CMK (cell line): ENCODE measurements at places on chromosomes 6 and 20.

- no peak for DNase-seq
These were observed 108.5 kb downstream of the PRND start for GRCh38 chr20:4830259-4830658.

- no peak for DNase-seq
These were observed 63.5 kb upstream of the L3MBTL3 start for GRCh38 chr6:129954749-129955431.

GRCh38 chr6:112176175-112176574 is 78.2 kb downstream of the LAMA4 start:
- DNase-seq = no peak

DNA sequence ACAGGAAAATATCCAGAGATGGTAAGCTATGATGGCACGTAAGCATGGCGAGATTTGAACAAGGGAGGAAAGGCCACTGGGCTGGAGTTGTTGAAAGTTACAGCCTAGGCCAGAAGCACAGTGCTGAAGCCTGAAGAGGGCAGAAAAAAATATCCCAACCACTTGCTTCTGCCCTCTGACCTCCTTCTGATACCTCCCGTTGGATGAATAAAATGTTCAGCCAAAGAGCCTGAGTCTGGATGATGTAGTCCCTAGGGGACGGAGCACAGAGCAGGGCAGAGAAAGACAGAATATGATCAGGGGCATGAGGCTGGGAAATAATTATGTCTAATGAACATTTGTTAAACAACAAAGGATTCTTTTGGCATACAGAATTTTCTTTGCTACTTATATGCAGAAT is 19.7 kb downstream of the KLHL31 start:
- DNase-seq = no peak

- DNase-seq = peak; percentile 88
These were observed 42.0 kb downstream of the CDS2 start for GRCh38 chr20:5168651-5169396.

GRCh38 chr6:11938285-11938890 is 73.7 kb upstream of the HIVEP1 start:
- DNase-seq = peak; percentile 90

DNA sequence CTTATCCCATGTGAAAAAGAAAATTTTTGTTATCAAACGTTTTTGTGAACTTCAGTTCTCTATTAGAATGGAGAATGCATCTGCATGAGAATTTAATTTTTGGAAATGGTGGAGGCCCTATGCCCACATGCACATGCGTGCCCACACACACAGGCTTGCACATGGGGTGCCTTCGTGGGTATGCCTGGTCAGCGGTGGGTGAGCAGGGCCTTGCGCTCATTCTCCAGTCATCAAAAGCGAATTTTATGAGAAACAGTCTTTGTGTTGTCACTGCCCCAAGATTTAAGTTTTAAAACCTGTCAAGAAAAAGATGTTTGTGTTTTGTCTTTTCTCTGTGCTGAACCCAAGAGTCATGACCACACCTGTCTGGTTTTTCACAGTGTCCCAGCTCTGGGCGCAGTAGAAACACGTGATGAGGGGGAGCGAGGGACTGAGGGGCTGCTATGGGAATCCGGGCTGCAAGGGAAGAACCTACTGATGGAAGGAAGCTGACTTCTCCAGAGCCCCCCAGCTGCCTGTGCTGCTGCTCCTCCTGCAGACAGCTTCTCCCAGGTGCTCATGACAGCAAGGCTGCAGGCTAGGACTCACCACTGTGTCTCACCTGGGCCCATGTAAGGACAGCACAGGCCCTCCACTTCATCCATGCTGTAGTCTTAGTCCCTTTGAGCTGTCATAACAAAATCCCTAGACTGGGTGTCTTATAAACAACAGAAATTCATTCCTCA is 153.6 kb downstream of the SYCP2 start:
- no peak for DNase-seq

DNA sequence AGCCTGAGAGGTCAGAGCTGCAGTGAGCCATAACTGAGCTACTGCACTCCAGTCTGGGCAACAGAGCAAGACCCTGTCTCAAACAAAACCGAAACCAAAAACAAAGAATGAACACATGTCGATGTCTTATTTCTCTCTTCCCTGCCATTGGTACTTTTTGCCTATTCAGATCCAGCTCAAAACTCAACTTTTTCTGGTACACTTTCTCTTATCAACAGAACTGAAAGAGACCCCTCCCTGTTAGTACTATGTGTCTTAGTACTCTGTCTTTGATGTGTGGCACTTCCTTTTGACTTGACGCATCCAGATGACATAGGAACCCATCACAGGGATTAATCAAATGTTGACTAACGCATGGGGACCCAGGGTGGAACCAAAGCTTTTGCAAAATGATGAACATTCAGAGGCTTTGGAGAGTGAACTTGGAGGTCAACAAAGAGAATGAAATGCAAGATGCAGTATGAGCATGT is 44.8 kb downstream of the AKAP12 start:
- no peak for DNase-seq

- no peak for DNase-seq
These were observed 145.6 kb upstream of the MANEA start for GRCh38 chr6:95431637-95432228.

DNA sequence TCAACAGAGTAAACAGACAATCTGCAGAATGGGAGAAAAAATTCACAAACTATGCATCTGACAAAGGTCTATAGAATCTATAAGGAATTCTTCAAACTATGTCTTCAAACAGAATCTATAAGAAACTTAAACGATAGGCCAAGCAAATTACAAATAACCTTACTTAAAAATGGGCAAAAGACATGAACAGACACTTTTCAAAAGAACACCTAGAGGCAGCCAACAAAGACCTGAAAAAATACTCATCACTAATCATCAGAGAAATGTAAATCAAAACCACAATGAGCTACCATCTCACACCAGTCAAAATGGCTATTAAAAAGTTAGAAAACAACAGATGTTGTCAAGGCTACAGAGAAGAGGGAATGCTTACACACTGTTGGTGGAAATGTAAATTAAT is 81.3 kb downstream of the ID4 start:
- DNase-seq = no peak

GRCh38 chr6:63245420-63245819 is 34.2 kb downstream of the FKBP1C start:
- DNase-seq = no peak

- no peak for DNase-seq
These were observed 126.6 kb downstream of the SIM1 start for GRCh38 chr6:100338090-100338489.

GRCh38 chr6:36038120-36038876 is 10.7 kb downstream of the MAPK14 start:
- DNase-seq = no peak

DNA sequence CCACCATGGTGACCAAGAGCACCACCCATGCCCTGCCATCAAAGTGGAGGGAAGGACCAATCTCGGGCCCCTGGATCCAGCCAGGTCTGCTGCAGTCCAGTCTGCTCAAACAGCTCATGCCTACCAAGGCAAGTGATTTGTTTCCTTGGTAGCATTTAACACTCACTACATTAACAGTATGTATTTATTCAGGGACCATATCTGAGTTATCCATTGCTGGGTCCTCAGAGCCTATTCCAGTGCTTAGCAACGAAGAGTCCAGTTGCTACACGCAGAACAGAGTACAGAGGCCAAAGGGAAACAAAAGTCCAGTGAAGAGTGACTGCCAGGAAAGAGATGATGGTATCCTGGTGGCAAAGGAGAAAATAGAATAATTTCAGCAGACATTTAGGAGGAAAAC is 352.2 kb downstream of the PTPRT start:
- no peak for DNase-seq

GRCh38 chr20:7137395-7138151 is 370.1 kb downstream of the BMP2 start:
- DNase-seq = no peak

GRCh38 chr20:15875446-15875845 is 697.8 kb downstream of the KIF16B start:
- DNase-seq = no peak

DNA sequence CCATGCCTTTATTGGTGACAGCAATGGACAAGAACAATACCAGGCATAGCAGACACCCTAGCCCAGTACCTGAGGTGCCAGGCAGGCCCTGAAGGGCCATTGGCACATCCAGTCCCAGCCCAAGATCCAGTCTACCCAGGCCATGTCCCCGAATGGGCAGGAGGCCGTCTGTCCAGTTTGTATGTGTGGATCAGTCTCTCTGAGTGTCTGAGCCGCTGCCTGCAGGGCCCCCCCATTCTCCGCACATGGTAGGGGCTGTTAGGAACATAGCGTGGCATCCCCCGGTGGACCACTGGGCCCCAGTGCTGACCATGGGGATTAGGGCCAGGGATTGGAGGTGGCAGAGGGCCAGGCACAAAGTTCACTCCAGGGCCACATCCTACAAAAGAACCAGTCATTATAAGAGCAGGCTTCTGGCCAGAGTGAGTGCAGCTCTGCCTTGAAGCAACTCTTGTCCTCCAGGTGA is 5.1 kb downstream of the PCED1A start:
- DNase-seq = no peak

DNA sequence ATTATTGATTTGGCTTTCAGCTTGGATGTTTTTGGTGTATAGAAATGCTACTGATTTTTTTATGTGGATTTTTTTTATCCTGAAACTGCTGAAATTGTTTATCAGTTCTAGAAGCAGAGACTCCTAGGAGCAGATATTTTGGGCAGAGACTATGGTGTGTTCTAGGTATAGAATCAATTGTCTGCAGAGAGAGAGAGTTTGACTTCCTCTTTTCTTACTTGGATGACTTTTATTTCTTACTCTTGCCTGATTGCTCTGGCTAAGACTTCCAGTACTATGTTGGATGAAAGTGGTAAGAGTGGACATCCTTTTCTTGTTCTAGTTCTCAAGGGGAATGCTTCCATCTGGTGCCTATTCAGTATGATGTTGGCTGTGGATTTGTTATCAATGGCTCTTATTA is 370.6 kb downstream of the PHF3 start:
- DNase-seq = no peak

DNA sequence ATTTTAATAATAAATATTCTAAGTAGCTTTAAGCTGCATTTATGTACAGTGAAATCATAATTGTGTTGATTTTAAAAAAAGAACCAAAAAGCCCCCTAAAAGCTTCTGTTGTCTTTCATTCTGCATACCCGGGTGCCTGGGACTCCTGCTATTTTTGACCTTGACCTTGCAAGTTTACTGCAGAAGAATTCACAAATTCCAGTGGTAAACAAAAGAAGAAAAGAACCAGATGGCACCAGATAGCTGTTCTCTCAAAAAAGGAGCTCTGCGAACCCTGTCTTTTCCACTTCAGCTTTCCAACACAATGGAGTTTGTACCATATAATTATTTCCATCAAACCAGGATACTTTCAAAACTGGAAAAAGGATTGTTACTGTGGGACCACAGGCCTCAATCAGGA is 363.3 kb downstream of the SMOC2 start:
- no peak for DNase-seq

DNA sequence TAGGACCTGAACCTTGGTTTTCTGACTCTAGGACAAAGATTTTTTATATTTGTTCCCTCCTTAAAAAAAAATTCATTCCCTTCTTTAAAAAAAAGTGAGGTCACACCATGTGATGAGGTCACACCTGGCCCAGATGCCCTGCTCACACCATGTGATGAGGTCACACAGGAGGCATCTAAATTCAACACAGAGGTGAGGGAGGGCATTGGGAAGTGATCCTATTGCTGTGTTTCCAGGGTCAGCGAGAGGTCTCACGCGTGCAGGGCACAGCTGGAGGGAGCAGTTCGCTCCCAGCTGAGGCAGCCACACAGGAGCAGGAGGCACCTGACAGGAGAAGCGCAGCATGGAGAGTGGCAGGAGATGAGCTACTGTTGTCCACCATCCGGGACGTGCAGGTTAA is 92.5 kb downstream of the SLC22A23 start:
- no peak for DNase-seq

DNA sequence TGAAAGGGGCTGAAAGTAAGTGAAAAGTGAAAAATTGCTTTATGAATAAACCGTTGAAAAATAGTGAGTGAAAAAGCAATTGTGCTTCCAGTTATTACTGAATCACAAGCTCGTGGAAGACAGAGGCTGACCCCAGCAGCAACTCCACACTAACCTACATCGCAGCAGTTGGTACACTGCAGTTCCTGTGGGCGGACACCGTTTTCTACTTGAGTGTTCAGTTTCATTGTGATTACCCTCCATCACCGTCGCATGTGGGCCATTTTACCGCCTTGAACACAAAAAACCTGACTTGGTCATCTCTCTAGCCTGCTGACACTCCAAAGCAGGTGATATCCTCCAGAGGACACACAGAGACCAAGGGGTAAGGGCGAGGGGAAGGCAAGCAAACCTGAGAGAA is 28.4 kb downstream of the PRDM1 start:
- no peak for DNase-seq

- DNase-seq = no peak
These were observed 18.4 kb downstream of the NT5E start for GRCh38 chr6:85468326-85468725.

DNA sequence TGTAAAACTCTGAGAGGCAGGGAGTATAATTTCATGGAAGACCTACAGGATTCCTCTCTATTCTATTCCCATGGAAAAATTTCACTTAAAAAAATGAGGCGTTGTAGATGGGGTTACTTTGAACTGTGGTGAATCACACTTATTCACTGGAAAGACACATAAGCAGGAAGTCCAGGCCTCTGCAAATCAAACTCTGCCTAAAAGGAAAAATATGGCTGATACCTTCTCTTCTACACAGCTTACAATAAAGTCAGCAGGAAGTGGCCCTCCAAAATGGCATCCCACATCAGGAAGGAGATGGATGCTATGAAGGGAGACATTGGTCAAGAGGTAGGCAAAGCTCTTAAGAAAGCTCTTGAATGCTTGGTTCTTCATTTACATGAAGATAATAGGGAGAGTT is 115.9 kb downstream of the FYN start:
- no peak for DNase-seq

- no peak for DNase-seq
These were observed 37.9 kb downstream of the SLC17A1 start for GRCh38 chr6:25793970-25794369.

GRCh38 chr6:31681135-31681671 is 336 bp upstream of the LY6G5C start:
- DNase-seq = no peak
